ENCODE measurements at places on chromosomes 12 and 14. TPM values are rescaled to one million over a fixed set of nuclear protein-coding genes. Genes with fewer than 3 reads are reported as not detected.

The B4GALNT1 gene
- 0.82 TPM for polyA plus RNA-seq

The RHEBL1 gene
- 2.1 TPM for polyA plus RNA-seq

The GTF2A1 gene
- 42.4 TPM for polyA plus RNA-seq

The MSRB3 gene
- 27.2 TPM for polyA plus RNA-seq

DNA sequence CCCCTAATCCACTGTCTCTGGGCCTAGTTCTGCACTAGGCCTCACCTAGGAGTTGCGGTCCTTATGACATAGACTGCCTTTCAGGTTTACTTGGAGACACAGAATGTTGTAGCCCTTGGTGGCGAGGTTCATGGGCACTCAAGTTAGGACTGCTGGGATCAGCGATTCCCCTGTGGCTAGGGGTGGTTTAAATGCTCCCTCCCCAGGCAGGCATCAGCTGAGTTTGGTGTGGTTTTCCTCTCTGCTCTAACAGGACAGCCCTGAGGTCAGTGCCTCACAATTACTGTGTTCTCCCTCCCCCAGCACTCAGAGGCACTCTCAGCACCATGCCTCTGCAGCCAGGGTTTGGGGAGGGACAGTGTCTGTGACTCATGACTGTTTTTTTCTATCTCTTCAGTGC lies 22.2 kb upstream of the RDH16 start:
- DNase-seq, result no peak

DNA sequence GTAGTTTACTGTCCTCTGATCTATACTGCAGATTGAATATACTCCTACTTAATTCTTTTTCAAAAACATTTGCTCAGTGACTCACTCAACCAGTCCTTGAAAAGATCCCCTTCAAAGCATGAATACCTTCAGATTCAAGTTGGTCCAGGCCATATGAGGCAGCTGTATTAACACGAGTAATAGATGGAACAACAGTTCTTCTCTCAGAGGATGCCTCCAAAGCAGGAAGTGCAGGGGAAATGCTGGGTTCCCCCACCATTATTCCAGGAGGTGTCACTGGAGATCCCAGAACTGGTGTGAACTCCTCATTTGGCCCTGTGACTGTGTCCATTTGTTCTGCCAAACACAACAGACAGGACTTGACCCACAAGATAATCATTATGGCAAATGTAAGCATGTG lies 20.6 kb downstream of the ARMH4 start:
- no peak for DNase-seq

GRCh38 chr14:87405563-87405962 lies 587.4 kb downstream of the GALC start:
- no peak for DNase-seq

GRCh38 chr12:90090929-90091651 lies 382.5 kb upstream of the ATP2B1 start:
- DNase-seq, result no peak

- no peak for DNase-seq
These were observed 360.2 kb downstream of the GALC start for GRCh38 chr14:87632796-87633195.
